Naive thymus-derived CD4-positive, alpha-beta T cell (primary cell): ENCODE measurements at places on chromosomes 11 and 22. TPM values are rescaled to one million over a fixed set of nuclear protein-coding genes. Genes with fewer than 3 reads are reported as not detected.

GRCh38 chr11:128053981-128054931 lies 533.1 kb downstream of the ETS1 start:
- H3K27ac ChIP-seq = peak overlapping the region; percentile 68
- H3K4me1 ChIP-seq = peaks cover 62% of the 10 kb centered on the region
- no peaks in the 10 kb centered on the region for H3K27me3 ChIP-seq

DNA sequence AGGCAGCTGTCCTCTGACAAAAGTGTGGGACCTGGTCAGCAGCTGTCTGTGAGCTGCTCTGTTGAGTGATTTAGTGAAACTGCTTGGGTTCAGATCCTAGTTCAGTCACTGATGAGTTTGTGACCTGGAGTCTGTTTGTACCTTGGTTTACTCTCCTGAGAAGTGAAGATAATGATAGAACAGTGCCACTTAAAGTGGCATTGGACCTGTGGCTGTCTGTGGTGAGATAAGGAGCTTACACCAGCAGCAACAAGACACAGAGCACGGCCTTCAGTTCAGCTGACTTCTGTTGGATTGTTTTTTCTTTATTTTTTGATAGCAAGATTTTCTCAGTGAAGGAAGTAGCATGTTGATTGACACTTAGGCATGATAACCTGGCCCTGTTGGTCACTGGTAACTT lies 46.2 kb upstream of the CTTN start:
- no peaks in the 10 kb centered on the region for H3K36me3 ChIP-seq
- no peak for DNase-seq
- H3K4me3 ChIP-seq = no peak overlapping the region
- no peaks in the 10 kb centered on the region for H3K27me3 ChIP-seq
- no peaks in the 10 kb centered on the region for H3K4me1 ChIP-seq
- no peak overlapping the region for H3K27ac ChIP-seq

DNA sequence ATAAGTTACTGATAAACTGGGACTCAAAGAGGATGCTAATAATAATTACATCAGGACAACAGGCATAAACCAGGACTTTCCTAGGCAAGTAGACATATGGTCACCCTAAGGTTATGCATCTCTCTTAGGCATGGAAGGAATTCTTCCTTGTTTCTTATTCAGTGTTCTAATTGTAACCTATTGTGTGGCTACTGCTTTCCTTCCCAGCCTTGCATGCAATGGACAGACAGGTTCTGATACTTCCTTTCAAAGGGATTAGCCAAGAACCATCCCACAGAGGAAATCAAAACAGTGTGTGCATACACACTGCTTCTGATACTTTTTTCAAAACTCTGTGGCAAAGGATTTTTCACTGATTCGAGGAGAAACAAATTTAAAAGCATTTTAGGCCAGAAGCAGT lies 48.3 kb downstream of the RRAS2 start:
- no peak for DNase-seq
- H3K36me3 ChIP-seq = no peaks in the 10 kb centered on the region
- H3K4me1 ChIP-seq = peaks cover 36% of the 10 kb centered on the region

DNA sequence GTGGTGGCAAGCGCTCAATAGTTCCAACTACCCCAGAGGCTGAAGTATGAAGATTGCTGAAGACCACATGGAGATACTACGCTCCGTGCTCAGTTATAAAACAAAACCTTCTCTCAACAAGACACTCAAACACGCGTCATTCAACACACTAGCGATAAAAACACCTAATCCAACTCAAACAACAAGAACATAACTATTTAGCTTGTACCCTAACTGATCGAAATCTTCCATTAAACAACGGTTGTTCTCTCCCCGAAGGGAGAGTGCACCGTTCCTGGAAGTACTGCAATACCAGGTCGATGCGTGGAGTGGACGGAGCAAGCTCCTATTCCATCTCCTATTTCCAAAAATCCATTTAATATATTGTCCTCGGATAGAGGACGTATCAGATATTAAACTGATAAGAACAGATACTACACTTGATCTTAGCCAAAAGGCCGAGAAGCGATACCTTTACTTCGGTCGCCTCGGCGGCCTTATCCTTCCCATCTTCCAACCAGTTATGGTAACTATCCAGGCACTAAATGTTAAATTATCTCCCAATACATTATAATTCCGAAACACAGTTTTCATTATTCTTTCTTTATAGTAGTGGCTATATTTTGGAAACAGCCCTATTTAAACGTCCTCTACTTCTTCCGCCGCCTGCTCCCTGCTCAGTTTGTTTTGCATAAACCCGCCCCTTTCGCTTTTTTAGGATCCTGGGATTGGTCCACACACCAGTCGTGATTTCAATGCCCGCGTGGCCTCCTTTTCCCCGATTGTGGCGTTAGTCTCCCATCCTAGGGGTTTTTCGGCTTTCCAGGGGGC lies 2.2 kb upstream of the WDR74 start:
- H3K36me3 ChIP-seq = no peaks in the 10 kb centered on the region
- peak overlapping the region; percentile 99 for H3K27ac ChIP-seq
- H3K4me3 ChIP-seq = peak overlapping the region; percentile 73
- peaks cover 9% of the 10 kb centered on the region for H3K4me1 ChIP-seq
- peak; percentile 88 for DNase-seq
- no peaks in the 10 kb centered on the region for H3K27me3 ChIP-seq

DNA sequence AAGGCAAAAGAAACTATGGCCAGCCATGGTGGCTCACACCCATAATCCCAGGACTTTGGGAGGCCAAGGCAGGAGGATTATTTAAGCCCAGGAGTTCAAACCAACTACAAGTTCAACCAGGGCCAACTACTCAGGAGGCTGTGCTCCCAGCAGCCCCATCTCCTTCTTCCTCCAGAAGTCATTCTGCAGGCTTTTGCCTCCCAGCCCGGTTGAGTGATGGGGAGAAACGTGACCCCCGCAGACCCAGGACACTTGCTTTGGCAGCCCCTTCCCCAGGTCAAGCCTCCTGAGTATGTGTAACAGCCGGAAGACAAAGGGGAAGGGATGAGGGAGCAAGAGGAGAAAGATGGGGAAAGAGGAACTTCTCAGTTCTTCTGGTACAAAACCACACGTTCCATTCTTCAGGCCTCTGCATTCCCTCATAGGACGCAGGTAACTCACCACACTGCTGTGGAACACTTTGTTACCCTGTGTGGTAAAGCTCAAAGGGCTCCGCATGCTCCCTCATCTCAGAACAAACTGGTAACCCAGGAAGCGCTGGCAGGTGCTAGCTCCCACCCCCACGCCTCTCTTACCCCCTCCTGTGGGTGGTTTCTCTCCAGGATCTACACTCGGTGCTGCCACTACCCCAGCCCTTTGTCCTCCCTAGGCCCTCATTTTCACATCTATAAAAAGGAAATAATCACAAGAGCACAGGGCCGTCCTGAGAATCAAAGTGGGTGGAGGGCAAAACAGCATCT lies 4.0 kb downstream of the SULT4A1 start:
- no peak overlapping the region for H3K4me3 ChIP-seq
- no peaks in the 10 kb centered on the region for H3K27me3 ChIP-seq
- no peaks in the 10 kb centered on the region for H3K36me3 ChIP-seq
- no peak overlapping the region for H3K27ac ChIP-seq
- no peak for DNase-seq
- H3K4me1 ChIP-seq = no peaks in the 10 kb centered on the region

GRCh38 chr22:31584804-31585160 lies 77.2 kb downstream of the PISD start:
- H3K4me3 ChIP-seq = no peak overlapping the region
- H3K4me1 ChIP-seq = peaks cover 11% of the 10 kb centered on the region
- peak overlapping the region; percentile 49 for H3K27ac ChIP-seq
- H3K36me3 ChIP-seq = peaks cover 67% of the 10 kb centered on the region

- no peaks in the 10 kb centered on the region for H3K36me3 ChIP-seq
- no peak overlapping the region for H3K4me3 ChIP-seq
- no peak overlapping the region for H3K27ac ChIP-seq
- H3K27me3 ChIP-seq = no peaks in the 10 kb centered on the region
Observed at GRCh38 chr11:109435121-109435742, 13.2 kb downstream of the C11orf87 start.

DNA sequence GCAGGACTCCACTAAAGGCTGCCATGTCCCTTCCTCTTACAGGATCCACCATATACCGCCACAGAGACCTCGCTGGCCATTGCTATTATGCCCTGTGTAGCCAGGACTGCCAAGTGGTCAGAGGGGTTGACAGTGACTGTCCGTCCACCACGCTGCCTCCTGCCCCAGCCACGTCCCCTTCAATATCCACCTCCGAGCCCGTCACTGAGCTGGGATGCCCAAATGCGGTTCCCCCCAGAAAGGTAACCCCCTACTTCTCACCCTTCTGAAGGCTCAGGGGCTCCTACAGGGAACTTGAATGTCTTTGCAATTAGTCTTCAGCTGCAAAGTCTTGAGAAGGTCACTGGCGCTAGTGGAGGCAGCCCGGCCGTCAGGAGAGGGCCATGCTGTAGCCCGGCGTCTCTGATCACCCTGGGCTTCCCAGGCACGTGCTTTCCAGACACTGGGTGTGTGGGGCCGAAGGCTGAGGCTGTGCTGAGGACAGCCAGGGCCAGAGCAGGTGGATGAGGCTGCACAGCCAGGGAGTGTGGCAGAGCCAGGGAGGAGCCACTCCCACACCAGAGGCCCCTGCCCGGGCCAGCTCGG lies 30.0 kb upstream of the MUC5B start:
- no peaks in the 10 kb centered on the region for H3K36me3 ChIP-seq
- H3K27ac ChIP-seq = no peak overlapping the region
- no peaks in the 10 kb centered on the region for H3K27me3 ChIP-seq
- no peak overlapping the region for H3K4me3 ChIP-seq
- H3K4me1 ChIP-seq = no peaks in the 10 kb centered on the region

- DNase-seq = no peak
- no peaks in the 10 kb centered on the region for H3K36me3 ChIP-seq
- no peaks in the 10 kb centered on the region for H3K27me3 ChIP-seq
- H3K27ac ChIP-seq = no peak overlapping the region
Observed at GRCh38 chr22:47049078-47049624, 286.7 kb downstream of the TBC1D22A start.

- DNase-seq = no peak
- H3K27me3 ChIP-seq = no peaks in the 10 kb centered on the region
- no peaks in the 10 kb centered on the region for H3K4me1 ChIP-seq
- no peak overlapping the region for H3K4me3 ChIP-seq
- no peaks in the 10 kb centered on the region for H3K36me3 ChIP-seq
- H3K27ac ChIP-seq = no peak overlapping the region
Observed at GRCh38 chr22:22565981-22566380, 6.9 kb upstream of the PRAME start.

The MAP6 gene
- not detected for total RNA-seq

The GAS2L1 gene
- total RNA-seq = 3.5 and 4.0 TPM in 2 replicates

The CBX7 gene
- total RNA-seq = 164 TPM

The GLB1L2 gene
- 2.4 and 3.0 TPM in 2 replicates for total RNA-seq

The KCNE3 gene
- total RNA-seq = 1.6 TPM

The SERPING1 gene
- not detected for total RNA-seq

The CSNK2A3 gene
- total RNA-seq = 0.49 TPM
